ENCODE measurements at places on chromosomes 7 and 10.

DNA sequence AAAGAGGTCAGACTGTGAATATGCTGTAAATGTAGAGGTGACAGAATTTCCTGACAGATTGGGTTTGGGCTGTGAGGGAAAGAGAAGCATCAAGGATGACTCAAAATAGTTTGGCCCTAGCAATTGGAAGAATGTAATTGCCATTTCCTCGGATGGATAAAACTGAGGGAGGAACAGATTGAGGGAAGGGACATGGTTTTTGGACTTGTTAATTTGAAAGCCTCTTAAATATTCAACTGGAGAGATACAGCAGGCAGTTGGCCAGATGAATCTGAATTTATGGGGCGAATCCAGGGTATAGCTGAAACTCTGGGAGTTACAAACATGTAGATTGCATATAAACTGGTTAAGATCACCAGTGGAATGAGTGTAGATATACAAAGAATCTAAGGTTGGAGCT is 3.4 kb downstream of the VPS50 start:
- no peak for DNase-seq

- DNase-seq = no peak
Observed at GRCh38 chr7:127715901-127716300, 63.9 kb downstream of the SND1 start.

- no peak for DNase-seq
Observed at GRCh38 chr10:77374189-77374656, 263.4 kb downstream of the KCNMA1 start.

- no peak for DNase-seq
Observed at GRCh38 chr10:59553162-59553900, 156.3 kb downstream of the SLC16A9 start.

- DNase-seq = no peak
Observed at GRCh38 chr10:75600833-75601232, 169.4 kb downstream of the LRMDA start.

DNA sequence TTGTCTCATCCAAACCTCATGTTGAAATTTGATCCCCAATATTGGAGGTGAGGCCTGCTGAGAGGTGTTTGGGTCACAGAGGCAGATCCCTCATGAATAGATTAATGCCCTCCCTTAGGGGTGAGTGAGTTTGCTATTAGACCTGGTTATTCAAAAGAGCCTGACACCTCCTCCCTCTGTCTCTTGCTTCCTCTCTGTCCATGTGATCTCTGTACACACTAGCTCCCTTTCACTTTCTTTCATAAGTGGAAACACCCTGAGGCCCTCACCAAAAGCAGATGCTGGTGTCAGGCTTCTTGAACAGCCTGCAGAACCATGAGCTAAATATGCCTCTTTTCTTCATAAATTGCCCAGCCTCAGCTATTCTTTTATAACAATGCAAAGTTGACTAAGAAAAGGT is 447.1 kb downstream of the MDFIC start:
- DNase-seq = no peak

GRCh38 chr10:51425431-51425830 is 274.0 kb downstream of the CSTF2T start:
- no peak for DNase-seq

DNA sequence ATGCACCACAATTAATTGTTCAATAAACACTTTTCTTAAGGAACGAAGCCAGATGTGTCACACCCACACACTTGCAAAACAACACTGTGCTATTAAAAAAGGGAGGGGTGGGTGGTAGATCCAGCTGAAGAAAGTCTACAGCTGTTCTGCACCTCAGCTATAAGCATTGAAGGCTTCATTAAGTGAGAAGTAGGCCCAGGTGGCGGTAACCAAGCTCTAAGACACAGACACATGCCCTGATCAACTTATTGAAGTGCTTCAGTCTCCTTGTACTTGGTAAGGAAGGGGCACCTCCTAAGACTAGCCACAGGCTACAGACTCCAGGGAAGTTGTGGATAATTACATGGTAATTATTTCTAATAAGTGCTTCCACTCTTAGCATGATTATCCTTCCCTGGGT is 4.5 kb upstream of the CPVL start:
- DNase-seq = no peak

GRCh38 chr7:157129200-157129599 is 9.5 kb upstream of the UBE3C start:
- DNase-seq = no peak

DNA sequence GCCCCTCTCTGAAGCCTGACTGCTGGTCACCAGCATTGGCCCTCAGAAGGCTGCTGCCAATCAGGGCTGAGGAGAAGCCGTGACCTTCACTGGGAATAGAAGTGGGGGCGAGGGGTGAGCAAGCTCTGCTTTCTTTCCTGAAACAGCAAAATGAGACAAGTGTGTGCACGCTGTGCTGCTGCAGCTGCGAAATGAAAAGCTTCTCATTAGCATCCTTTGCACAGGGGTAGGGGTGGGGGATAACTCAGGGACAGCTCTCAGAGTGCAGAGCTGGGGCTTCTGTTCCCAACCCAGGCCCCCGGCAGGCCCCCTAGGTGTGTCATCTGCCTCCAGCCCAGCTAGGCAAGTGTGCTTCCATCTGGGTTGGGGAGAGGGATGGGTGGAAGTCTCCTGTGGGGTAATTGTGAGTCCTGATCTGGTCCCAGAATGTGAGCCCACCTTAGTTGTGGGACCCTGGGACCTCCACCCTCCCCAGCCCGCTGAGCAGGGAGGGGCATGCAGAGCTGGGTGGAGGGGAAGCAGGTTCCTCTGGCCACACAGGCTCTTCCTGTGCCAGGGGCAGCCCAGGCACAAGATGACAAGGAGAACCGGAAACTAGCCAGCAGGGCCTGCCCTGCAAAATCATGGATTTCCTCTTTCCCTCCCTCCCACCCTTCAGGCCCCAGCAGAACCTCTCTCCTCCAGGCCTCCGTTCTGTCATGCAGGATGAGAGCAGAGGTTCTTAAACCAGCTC is 22.2 kb downstream of the ZNF467 start:
- DNase-seq = no peak

DNA sequence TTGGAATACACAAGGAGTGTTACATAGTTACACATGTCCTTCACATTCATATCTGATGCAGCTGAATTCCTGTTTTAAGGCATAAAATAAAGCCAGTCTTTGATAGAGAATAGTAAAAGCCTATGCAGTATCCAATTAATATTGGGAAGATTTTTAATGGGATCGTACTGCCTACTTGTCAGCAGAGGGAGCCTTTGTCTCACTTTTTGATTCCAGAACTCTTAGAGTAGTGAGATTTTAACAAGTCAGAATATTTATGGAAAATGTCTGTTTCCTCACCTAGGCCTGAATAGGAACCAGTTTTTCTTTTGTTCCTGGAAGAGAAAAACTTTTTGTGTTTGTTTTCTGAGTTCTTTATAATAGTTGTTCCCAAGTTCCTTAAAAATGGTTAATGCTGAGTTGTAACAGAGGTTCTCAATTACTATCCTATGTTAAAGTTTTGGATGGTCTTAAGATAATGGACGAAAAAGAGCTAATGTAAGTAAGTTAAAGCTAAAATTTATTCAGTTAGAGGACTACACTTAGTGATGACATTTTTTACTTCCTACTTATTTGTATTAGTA is 114.0 kb downstream of the BBS9 start:
- DNase-seq = peak; percentile 66

DNA sequence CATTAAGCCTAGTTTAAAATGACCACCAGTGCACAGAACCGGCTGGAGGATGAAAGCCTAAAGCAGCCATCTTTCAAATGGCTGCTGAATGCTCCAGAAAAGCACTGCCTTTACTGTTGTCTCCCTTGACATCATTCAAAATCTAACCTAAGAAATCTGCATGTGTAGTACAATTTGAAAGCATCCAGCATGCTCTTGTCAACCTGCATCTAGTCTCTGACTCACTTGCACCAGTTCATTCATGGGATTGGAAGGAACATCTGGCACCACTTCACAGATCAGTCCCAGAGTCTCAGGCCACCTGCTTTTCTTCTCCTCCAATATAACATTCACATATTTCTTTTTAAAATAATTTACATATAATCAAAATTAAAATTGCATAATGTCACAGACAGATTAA is 76.2 kb downstream of the RNF133 start:
- no peak for DNase-seq

DNA sequence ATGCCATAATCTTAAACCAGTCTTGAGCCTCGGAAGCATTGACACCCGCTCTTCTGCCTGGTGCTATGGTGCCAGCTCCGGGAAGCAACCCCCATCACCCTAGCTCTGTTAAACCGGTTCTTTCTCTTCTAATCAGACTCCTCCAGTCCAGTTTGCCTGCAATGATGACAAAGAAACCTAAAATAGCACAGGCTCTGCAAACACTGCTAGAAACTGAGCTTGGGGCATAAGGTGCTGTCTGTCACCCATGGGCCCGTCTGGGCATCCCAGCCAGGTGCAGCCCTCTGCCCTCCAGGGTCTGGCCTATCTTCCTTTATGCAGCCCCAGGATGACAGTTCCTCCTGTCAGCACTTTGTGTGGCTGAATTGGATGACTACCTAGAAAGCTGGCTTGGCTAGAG is 14.2 kb upstream of the CAMK2G start:
- DNase-seq = no peak

GRCh38 chr7:101950450-101951119 is 133.2 kb downstream of the CUX1 start:
- no peak for DNase-seq

- no peak for DNase-seq
Observed at GRCh38 chr7:69395061-69395714, 203.1 kb upstream of the AUTS2 start.

DNA sequence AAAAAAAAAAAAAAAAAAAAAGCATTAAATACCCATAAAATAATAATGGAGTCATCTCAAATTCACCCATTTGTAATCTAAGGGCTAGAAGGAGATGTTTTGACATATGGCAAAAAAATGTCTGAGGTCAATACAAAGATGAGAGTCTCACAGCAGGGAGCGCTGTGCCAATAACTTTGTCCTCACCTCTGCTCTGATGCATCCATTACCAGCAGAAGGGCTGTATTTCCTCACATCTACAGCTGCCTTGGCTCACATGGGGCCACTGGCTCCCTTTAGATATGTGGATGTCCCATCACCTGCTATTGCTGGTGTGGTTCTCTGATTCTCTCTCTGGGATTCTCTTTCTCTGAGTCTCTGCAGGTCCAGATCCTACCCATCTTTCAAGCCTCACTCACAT is 90.3 kb upstream of the FAM133B start:
- no peak for DNase-seq

DNA sequence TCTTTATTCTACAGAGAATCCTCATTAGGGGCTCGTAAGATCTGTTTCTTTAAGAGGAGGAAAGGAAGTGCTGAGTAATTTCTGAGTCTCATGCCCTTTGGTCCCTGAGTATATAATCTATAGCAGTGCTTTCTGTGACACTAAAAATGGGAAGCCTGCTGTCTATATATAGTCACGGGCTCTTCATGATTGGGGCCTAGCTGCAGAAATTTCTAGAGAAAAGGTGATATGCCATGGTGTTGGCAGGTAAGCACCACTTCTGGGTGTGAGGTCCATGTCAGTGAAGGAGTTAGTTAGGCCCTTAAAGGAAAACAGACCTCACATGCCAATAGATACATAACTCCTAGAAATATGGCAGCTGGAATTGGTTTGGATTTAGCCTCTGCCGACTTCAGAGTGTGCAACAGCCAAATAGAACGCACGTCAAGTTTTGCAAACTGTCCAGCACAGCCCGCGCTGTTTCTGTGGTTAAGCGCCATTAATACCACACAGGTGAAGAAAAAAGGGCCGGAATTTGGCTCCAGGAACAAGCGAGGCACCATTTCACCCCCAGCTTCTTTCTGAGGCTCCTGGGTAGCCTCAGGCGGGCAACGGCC is 123.2 kb downstream of the TACC2 start:
- no peak for DNase-seq

GRCh38 chr7:17771901-17772408 is 168.3 kb downstream of the SNX13 start:
- DNase-seq = no peak

- no peak for DNase-seq
Observed at GRCh38 chr10:110326351-110327032, 21.8 kb upstream of the SMNDC1 start.

DNA sequence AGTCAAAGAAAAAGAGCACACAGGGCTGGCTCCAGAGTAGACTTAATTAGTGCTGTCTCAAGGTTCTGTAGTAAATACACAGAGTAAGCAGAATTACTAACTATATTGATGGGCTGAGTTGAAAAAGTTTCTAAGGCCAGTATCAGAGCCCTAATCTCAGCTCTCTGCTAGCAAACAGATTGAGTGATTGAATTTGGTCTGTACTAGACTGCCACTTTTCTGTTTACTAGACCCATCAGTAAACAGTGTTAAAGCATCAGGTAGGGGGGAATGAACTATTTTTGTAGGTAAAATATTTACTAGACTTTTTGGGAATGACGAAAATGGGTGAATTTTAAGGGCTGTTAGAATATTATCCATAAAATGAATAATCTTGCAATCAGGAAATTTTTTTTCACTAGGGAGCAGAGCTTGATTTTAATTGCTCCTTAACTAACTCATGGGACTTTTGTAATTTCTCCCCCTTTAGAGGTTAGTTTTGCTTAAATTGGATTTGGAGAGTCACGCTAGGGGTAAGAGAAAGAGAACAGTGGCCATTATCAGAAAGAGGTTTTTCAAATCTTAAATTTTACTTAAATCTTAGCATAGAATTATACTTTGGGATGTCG is 37.3 kb upstream of the RASGEF1A start:
- DNase-seq = no peak

DNA sequence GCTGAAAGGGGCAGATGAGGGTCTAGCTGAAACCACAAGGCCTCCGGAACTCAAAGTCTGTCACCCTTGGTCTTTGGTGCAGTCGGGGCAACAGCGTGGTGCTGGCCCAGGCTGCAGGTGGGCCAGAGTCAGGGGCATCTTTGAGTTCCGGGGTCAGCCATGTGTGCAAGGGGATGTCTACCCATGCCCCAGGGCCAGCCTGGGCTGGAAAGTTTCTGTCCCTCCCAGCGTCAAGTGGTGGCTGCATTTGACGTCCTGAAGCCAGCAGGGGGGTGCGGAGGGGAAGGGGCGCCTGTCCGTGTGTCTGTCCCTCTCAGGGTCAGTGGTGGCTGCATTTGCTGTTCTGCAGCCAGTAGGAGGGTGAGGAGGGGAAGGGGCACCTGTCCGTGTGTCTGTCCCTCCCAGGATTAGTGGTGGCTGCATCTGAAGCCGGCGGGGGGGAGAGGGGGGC is 638 bp downstream of the BRAT1 start:
- no peak for DNase-seq

GRCh38 chr10:11757454-11757820 is 15.3 kb downstream of the ECHDC3 start:
- DNase-seq = no peak

DNA sequence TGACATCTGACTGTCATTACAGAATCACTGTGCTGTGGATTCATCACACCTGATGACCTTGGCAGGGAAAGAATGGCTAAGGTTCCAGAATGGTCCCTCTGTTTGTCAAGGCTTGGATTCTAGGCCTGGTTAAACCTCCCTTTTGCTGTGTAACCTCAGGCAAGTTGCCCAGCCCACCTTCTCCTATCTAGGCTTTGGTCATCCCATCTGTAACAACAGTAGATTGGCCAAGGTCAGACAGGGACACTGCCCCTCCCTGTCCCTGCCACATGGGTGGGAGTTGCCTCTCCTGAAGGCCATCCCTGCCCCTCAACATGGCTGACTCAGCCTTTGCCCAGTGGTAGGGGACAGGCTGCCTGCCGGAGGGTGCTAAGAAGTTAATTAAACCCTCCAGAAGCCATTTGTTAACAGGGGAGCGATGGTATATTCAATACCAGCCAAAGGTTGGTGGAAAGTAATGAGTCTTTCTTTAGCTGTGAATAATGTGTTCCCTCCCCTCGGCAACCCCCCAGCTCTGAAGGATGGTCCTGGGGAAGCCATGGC is 149.8 kb upstream of the PCBD1 start:
- DNase-seq = no peak
